Activated T-cell treated with anti-CD3 and anti-CD28 coated beads for 24 hours (primary cell): ENCODE measurements at places on chromosomes 5 and 9.

DNA sequence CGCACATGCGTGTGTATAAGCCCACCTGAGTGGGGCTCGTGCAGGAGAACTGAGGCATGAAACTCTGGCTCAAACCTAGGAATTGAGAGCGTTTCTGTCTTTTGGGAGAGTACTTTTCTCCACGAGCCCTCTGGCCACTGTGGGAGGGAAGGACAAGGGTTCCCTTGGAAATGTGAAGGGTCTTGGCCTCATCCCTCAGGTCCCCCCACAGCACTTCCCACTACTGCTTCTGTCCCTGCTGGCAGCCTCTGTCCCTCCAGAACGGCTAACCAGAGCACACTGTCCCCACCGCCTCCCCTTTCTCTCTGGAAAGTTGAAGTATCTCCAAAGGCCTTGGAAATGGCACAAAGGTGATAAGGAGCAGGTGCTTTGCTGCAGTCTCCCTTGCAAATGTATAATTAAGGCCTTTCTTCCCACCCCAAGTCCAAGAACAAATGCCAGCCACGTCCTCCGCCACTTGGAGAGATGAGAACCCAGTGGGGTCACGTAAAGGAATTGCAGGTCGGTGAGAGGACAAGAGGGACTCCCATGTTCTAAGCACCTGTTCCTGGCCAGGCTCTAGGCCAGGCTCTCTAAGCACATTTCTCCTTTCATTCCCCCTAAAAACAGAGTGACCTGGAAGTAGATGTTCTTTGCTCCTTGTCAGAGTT lies 107.9 kb upstream of the LMX1B start:
- DNase-seq = no peak

DNA sequence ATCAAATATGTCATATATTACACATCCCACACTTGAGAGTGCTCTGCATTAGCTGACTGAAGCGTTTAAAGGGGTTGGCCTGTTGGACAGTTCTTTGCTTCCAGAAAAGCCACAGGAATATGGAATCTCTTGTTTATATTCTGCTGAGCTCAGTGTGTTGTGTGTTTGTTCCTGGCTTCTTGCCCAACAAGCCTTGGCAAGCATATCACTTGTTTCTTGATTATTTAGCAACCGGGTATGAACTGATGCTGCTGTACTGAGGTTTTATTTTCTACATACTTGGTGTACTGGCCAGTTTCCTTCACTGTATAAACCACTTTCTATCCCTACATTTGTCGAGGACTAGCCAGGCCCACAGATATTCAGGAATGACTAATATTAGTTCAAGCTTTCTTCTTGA lies 378.9 kb downstream of the KCTD16 start:
- no peak for DNase-seq

- DNase-seq = no peak
These were observed 15.4 kb downstream of the CCDC69 start for GRCh38 chr5:151208481-151208914.

- no peak for DNase-seq
These were observed 646.8 kb upstream of the WWC1 start for GRCh38 chr5:167644619-167645018.

DNA sequence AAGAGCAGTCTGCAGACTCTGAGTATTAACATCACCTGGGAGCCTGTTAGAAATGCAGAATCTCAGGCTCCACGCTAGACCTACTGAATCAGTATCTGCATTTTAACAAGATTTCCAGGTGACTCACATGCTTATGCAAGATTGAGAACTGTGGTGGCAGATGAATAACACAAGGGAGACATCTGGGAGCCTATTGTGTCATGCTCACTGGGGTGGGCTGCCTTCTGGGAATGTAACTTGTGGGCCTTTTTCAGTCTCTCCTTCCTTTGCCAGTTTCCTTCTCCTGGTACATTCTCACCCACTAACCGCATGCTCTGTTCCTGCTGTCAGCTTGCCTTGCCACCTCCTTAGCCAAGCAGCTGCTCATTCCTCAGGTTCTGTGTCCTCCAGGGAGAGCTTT lies 176.6 kb upstream of the C9orf72 start:
- no peak for DNase-seq

- DNase-seq = no peak
These were observed 87.1 kb upstream of the SAP30L start for GRCh38 chr5:154358516-154359220.

- no peak for DNase-seq
These were observed 11.9 kb downstream of the SPINK6 start for GRCh38 chr5:148214665-148215185.

DNA sequence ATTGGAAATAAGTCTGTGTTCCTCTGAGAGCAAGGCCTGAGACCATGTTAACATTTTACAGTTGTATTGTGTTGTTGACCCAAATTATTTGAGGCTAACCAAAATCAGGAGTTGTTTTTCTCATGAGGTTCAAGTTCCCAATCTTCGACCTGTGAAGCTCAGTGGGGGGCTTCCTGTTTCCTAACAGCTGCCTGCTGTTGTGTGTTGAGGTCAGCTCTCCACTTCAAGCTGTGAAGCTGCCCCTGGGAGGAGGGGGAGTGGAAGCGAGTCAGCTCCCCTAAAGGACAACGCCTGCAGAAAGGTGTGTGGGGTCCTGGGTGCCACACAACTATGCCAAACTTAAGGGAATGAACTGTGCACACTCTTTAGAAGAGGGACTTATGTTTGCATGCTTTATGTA lies 295.5 kb downstream of the IRX1 start:
- no peak for DNase-seq

GRCh38 chr9:72443855-72444254 lies 77.6 kb upstream of the TMC1 start:
- DNase-seq = peak; percentile 1

GRCh38 chr5:142053426-142054151 lies 40.8 kb upstream of the GNPDA1 start:
- peak; percentile 6 for DNase-seq

- no peak for DNase-seq
These were observed 109.3 kb downstream of the DAPK1 start for GRCh38 chr9:87606841-87607521.

DNA sequence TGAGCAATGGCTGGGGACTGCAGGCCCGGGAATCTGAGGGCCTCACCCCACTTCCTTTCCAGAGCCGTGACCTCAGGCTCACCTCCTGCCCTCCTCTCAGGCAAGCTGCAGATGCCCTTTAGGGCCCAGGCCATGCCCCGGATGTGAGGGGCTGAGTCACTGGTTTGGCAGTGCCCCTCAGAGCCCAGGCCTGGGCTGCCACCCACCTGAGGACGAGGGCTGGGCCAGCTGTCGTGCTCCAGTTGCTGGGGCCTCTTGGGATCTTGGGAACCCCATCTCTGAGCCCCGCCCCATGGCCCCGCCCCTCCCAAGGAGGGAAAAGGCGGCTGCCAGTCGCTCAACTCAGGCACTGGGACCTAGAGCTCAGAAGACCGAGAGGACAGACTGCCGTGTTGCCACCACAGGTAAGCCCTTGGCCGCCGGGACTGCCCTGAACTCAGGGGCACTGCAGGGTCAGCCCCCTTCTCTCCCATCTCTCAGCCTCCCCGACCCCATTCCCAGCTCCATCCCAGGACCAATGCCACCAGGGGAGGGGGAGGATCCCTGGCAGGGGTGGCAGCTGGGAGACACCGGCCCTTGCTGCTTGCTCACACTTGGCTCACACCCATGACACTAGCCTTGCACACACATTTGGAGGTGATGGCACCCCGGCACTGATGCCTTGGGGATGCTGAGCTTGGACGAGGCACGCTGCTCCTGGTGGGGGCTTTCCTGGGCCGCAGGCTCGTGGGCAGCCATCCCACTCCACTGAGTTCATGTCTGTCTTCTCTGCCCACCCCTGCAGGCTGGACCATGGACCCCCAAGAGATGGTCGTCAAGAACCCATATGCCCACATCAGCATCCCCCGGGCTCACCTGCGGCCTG lies at the start of gene CYSRT1:
CYSRT1 (plus strand) TSS at position 345 of the 865 bp plus-strand sequence; CDS start at position 793, 448 bp downstream.
- no peak for DNase-seq

DNA sequence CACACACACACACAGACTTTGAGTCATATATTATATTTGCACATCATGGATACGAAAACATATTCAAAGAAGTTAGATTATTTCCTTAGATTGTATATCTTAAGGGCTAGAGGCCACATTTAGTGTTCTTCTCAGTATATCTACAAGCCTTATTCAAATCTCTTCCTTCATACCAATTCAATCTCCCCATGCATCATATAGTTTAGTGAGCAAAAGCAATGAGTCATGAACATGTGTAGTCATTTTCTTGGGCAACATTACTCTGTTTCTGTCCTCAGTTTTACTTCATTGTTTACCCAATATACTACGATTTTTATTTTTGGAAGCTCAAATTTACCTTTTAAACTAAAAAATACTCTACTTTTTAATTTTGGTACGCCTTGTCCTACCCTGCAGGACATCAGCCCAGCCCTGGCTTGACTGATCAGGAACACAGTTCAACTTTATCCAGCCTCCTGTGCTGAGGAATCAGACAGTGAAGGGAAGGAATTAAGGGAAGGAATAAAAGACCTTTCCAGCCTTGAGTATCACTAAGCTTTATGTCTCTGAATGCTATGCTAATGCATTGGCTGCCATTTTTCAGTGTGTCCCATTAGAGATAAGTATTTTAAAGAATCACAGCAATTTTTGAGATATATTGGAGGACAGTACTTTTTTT lies 101.7 kb upstream of the FST start:
- no peak for DNase-seq

DNA sequence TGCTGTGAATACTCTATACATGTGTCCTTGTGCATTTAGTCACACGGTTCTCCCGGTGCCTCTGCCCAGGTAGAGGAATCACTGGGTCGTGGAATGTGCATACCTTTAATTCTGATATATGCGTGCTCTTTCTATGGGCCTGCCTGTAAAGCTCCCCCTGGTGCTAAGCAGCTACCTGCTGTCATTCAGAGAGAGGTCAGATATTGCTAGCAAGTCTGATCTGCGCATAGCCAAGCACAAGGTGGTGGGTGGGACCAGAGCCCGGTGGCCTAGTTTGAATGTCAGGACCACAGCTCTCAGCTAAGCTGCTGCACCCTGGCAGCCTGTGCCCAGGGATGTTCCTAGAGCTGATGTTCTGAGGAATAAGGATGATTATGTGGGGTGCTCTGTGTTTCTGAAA lies 33.4 kb downstream of the TJP2 start:
- no peak for DNase-seq

DNA sequence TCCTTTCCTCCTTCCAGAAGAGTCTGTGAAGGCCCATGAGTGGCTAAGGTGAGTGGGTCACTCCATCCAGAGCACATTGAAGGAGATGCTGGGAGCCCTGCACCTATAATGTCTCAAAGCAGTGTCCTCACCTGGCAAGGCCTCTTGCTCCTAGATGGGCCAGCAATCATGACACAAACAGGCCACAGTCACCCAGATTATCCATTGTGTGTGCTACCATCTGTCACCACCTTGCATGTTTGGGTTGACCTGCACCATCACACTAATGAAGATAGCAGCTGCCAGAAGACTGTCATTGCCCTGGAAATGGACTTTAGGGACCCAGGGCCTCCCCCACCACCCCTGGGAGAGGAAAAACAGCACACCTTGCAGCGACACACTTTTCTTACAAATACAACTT lies 69.6 kb downstream of the GABBR2 start:
- DNase-seq = no peak

GRCh38 chr5:107979291-107979690 lies 308.6 kb upstream of the EFNA5 start:
- DNase-seq = no peak

DNA sequence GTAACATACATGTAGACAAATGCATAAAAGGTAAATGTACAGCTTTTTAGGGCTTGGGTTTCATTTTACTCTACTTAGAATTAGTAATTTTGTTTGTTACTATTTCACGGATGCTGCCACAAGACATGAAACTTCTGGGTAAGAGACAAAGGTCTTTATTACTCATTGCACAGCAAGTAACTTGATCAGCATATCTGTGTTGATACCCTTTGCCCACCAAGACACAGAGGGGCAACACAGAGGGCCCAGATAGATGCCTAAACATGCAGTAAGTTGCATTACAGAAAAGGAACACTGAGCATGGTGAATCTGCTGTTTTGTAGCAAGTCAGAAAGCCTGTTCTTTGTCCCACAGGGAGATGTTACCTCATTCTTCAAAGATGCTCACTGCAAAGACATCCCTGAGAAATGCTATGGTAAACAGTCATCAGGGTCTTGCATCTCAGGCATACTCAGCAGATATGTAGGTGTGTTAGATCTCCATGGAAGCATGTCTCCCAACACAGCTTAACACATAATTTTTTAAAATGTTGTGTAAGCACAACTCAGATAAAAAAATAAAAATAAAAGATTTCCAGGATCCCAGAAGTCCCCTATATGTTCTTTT lies 10.3 kb downstream of the ITGA2 start:
- no peak for DNase-seq
